ENCODE measurements at places on chromosomes 4 and X. TPM values are rescaled to one million over a fixed set of nuclear protein-coding genes. Genes with fewer than 3 reads are reported as not detected.

Gene TAF7L
- total RNA-seq = 0.09 TPM

Gene ESX1
- not detected for total RNA-seq

Gene TMEM144
- 6.4 TPM for total RNA-seq

Gene ENPEP
- total RNA-seq = under 0.01 TPM

Gene MGARP
- 32.9 TPM for total RNA-seq

Gene FAM9B
- not detected for total RNA-seq

Gene CCNQ
- total RNA-seq = 40.9 TPM

Gene CPZ
- not detected for total RNA-seq

Gene ATP8A1
- 27.2 TPM for total RNA-seq

Gene RADX
- 0.09 TPM for total RNA-seq

Gene PRKG2
- total RNA-seq = 0.09 TPM

Gene RPS6KA6
- total RNA-seq = 0.19 TPM

Gene HHIP
- total RNA-seq = 260 TPM

Gene CXCL6
- 1.2 TPM for total RNA-seq

Gene STAP1
- not detected for total RNA-seq

Gene IBSP
- not detected for total RNA-seq

Gene SRPK3
- total RNA-seq = 0.09 TPM

Gene AKAP14
- total RNA-seq = not detected

Gene DCLK2
- total RNA-seq = 2.2 TPM

Gene PLXNB3
- total RNA-seq = 5.5 TPM

Gene ADH1B
- total RNA-seq = 0.47 TPM
